ENCODE measurements at places on chromosomes 16 and 17. TPM values are rescaled to one million over a fixed set of nuclear protein-coding genes. Genes with fewer than 3 reads are reported as not detected.

RNF40 gene
- total RNA-seq = 81.7 TPM

LITAFD gene
- not detected for total RNA-seq

MYO15A gene
- total RNA-seq = 0.36 TPM

MAPT gene
- 1.5 TPM for total RNA-seq

MAPK8IP3 gene
- 50.5 TPM for total RNA-seq

GFAP gene
- total RNA-seq = 0.68 TPM

MAZ gene
- 167 TPM for total RNA-seq

LDAF1 gene
- total RNA-seq = 17.2 TPM

KRT12 gene
- not detected for total RNA-seq

BICDL2 gene
- total RNA-seq = not detected

MRPS34 gene
- total RNA-seq = 152 TPM

TUFM gene
- total RNA-seq = 277 TPM

PPP1R27 gene
- total RNA-seq = not detected

SOST gene
- total RNA-seq = not detected

AIPL1 gene
- not detected for total RNA-seq

ABCC12 gene
- 0.05 TPM for total RNA-seq

KRT28 gene
- total RNA-seq = not detected
